ENCODE measurements at places on chromosomes 3 and 15.
A peak's percentile ranks its signal among the peaks of the same experiment; 100 is the strongest.

DNA sequence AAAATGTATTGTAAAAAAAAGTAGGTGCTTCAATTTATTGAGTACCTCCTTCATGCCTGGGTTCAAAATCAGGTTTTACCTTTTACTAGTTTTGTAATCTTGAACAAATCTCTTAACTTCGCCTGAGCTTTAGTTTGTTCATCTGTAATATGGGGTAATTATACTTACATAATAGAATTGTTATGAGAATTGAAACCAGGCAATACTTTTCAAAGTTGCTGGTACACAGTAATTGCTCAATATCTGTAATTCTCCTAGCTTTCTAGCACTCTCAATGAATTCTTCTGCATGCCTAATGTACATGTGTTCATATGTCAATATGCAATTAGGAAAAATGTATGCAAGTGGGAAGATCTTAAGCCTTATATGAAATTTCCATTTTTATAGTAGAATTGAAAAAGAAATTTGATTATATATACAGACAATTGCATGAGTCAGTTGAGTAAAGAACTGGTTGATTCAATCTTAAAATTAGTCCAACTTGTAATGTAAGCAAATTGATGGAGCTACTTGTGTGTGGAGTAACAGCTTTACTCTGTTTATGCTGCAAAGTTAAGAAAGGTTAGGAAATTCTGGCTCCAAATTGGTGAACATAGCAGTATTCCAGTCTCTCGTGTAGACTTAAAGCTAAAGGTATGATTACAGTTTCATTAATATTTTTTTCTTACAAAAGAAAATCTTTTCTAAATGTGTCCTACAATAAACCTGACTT is 4.1 kb downstream of the TNFSF10 start:
- DNase-seq, result no peak

DNA sequence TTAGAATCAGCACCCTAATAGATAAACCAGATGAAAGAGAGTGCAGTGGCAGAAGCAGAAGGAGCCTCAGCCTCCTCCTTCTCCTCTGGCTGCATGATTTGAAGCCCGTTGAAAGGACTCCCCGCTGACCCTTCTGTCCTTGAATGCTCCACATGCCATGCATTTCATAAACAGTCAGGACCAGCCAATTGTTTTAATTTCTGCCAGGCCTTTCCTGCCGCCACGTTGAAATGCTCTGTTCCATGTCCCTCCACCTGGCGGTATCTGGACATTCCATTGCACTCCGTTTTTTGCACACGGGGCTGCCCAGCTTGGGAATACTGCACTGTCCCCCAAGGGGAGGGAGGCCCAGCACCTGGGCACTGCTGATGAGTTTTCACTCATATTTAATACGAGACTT is 35.2 kb upstream of the GLCE start:
- DNase-seq, result no peak

DNA sequence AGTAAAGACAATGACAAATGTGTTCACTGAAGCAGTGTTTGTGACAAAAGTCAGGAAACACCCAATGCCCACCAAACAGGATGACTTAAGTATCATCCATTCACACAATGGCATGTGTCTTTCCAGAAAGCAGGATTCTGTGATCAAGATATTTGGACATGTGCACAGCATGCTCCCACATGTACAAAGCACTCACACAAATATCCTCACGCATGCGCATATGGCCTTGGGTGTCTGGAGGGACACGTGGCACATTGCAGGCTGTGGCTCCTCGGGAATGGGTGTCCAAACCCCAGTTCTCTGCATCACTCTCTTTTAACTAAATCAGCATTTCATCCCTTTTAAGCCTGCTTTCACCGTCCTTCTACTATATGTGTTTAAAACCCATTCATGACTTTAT is 130.5 kb downstream of the KLF13 start:
- no peak for DNase-seq

DNA sequence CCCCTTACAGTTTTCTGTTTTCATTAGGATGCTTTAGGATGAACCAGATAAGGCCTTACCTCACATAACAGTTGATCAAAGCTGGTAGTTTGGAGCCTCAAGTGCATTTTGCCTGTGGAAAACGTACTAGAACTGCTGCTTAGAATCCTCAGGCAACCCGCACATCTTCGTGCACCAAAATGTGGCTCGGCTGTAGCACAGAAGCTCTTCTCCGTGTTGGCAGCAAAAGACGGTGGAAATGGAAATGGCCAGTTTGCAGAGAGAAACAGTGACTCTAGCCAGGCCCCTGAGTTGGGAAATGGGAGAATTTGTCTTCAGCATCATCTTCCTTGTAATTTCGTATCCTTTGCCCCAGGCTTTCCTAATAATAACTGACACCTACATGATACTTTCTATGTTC is 20.6 kb downstream of the TLNRD1 start:
- DNase-seq, result no peak

- DNase-seq, result no peak
Observed at GRCh38 chr3:54578417-54578816, 349.4 kb downstream of the LRTM1 start.

GRCh38 chr15:64596701-64597476 is 136.5 kb downstream of the ZNF609 start:
- DNase-seq, result peak; percentile 25

DNA sequence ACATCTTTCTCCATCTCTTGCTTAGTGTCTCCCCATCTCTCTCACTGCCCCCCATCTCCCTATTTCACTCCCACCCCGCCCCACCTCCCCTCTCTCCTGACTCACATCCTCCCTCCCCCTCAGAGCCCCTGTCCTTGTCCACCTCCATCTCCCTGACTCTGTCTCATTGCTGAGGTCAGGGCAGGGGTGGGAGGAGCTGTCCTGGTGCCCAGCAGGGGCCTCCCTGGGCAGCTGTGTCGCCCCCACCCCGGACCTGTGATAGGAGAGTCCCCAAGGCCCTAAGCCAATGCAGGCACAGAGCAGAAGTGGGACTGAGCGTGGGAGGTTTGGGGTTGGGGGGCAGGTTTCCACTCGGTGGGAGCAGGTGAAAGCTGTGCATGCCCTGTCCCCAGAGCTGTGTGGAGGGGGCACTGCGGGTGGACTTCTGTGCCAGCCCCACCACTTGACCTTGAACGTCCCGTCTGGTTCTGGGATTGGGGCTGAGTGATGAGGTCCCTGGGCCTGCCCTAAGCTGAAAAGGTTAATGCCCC is 210.8 kb downstream of the TBC1D2B start:
- DNase-seq, result no peak

DNA sequence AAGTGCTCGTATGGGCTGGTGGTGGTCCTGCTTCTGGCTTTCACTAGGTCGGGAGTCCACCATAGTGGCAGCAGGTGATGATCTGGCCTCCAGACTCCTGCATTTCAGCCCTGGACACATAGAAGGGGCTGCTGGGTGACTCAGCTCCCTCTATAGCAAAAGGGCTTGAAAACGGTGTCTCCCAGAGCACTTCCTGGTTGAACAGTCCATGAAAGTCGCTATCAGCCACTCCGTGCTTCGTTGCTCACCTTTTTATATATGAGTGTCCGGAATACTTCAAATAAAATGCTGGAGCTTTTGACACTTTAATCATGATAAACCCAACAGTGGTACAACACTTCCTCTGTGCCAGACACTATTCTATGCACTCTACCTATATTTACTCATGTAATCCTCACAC is 213.2 kb downstream of the PDZRN3 start:
- no peak for DNase-seq

GRCh38 chr3:43489930-43490329 is 131.9 kb downstream of the ANO10 start:
- DNase-seq, result no peak

DNA sequence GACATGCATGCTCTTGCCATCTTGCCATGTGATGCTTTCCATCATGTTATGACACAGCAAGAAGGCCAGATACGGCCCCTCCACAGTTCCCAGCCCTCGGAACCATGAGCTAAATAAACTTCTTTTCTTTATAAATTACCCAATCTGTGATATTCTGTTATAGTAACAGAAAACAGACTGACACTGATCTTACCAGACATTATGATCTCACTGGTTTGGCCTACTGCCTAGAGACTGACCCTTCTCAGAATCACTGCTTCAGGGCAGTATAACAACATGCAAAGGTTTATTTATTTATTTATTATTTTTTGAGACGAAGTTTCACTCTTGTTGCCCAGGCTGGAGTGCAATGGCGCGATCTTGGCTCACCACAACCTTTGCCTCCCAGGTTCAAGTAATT is 14.0 kb downstream of the ZNF619 start:
- no peak for DNase-seq

- DNase-seq, result no peak
Observed at GRCh38 chr3:169792359-169792758, 19.2 kb downstream of the MYNN start.

- no peak for DNase-seq
Observed at GRCh38 chr3:159726231-159726964, 262.2 kb upstream of the IL12A start.

DNA sequence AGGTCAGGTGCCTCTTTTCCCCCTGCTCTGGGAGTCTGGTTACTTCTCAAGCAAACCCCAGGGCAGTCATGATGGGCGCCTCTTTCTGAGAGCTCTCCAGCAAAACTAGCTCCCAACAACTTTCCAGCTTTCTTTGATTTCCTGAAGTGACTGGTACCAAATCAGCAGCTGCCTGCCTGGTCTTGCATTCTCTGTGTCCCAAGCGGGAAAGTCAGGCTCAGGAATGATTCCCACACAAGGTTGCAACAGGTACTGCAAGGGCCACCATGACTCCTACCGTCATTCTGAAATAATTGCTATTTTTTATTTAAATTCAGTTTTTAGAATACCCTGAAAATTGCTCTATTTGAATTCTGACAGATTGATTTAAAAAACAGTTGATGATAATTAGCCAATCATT is 658.7 kb downstream of the SQOR start:
- no peak for DNase-seq

DNA sequence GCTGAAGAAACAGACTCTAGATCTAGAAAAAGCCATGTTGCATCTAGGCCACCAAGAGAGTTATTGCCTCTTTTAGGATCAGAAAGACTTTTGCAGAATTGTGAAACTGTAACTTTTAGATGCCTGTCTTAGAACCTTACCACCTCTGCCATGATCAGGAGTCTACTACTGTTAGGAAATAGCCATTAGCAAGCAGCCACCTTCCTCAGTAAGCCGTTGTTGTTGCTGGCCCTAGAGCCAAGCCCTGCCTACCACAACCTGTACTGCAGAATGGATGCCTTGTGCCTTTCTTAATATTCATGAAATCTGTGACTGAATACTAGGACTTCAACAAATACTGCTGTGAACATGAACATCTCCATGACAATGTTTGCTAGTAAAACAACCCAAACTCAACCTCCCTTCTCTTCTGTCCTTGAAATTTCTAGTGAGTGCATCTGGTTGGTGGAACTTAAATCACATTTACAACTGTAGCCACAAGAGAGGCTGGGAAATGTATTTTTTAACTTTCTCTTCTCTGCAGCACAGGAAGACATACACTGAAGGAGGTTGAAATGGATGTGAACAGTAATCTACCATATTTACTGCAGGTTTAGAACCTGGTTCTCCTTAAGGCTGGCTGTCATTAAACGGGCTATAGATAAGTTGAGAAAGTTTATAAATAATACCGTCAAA is 20.7 kb downstream of the RASA2 start:
- DNase-seq, result no peak

DNA sequence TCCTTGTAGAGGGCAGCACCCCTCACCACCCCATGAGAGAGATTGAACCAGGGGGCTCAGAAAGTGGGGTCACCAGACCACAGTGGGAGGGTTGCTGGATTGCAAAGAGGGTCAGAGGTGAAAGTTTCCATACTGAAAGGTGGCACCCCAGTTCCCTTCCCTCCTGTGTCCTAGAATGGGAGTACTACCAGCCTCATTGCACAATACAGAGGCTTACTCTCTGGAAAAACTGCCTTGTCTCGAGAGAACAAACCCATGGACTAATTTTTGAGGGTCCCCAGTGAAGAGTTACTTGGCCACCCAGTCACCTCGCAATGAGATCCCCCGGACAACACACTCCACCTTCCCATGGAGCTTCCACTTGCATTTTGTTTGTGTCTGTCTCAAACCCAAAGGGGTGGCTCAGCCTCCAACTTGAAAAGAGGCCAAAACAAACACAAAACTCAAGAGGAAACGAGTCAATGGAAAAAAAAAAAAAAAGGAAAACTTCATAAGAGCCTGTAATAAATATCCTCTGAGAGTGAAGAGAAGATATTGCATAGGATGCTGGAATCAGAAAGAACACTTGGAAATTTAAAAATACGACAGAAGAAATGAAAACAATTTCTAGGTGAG is 18.6 kb downstream of the MESP2 start:
- no peak for DNase-seq

- no peak for DNase-seq
Observed at GRCh38 chr3:20322085-20322484, 136.1 kb upstream of the SGO1 start.

- peak; percentile 92 for DNase-seq
Observed at GRCh38 chr3:44648564-44649229, at the start of gene ZNF35. TSS of gene ZNF35 (plus strand) at chr3:44648732. CDS start at chr3:44651068, 2,336 bp downstream.

DNA sequence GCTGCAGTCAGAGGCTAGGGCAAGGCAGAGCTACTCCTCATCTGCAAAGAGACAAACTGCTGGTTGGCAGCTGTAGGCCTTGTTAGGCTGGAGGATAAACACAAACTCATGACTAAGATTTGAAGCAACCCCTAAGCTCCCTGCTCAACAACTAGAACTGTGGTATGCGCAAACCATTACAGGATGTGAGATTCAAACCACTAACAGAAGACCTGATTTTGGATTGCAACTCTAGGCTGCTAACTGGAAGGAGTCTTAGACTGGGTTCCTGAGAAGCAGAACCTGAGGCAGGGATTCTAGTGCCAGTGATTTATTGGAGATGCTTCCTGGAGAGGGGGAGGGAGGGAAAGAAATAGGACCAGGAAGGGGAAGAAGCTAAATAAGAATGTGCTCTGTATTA is 22.5 kb downstream of the CCR4 start:
- no peak for DNase-seq

- DNase-seq, result no peak
Observed at GRCh38 chr15:83794209-83794608, 140.3 kb downstream of the ADAMTSL3 start.

GRCh38 chr15:35514759-35515158 is 31.2 kb downstream of the DPH6 start:
- DNase-seq, result no peak

- no peak for DNase-seq
Observed at GRCh38 chr3:41681479-41681878, 280.4 kb downstream of the ULK4 start.
